ENCODE measurements at places on chromosomes 12 and 14.
A peak's percentile ranks its signal among the peaks of the same experiment; 100 is the strongest.

DNA sequence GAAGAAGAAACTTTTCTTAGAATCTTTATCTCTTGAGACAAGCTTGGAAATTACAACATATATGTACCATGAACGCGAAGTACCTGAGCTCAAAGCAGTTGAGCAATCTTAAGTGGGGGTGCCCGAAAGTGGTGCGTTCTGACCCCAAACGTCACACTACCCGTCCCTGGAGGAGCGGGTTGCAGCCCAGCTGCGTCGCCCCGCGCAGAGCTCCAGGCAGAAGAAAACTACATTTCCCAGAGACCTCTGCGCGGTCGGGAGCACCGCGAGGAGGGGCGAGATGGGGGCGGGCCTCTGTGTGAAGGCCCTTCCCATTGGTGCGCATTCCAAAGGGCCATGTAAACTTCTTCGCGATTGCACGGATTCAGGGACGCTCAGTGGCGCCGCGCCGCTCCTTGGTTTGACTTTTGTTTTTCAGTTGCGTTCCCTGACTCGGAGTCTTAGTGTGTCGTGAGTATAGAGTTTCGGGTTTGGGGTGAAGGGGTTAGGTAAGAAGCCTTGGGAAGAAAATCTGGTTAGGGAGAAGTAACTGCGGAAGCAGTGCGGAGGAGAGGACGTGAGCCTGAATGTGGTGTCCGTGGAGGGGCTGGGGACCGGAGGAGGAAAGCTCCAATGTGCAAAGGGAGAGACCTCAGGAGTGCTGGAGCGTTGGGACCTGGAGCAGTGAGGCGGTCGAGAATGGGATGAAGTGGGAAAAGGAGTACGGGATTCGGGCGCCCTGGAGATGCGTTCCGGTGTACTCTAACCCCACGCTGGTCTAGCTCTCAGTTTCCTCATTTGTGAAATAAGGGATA lies at the start of gene CCDC77:
CCDC77 (plus strand) TSS at position 410 of the 794 bp plus-strand sequence. CDS start 7,740 bp downstream, outside the sequence.
- peak; percentile 92 for DNase-seq

GRCh38 chr14:56709201-56709600 lies 101.1 kb downstream of the OTX2 start:
- no peak for DNase-seq

GRCh38 chr12:129607756-129608155 lies 296.1 kb downstream of the TMEM132D start:
- no peak for DNase-seq

DNA sequence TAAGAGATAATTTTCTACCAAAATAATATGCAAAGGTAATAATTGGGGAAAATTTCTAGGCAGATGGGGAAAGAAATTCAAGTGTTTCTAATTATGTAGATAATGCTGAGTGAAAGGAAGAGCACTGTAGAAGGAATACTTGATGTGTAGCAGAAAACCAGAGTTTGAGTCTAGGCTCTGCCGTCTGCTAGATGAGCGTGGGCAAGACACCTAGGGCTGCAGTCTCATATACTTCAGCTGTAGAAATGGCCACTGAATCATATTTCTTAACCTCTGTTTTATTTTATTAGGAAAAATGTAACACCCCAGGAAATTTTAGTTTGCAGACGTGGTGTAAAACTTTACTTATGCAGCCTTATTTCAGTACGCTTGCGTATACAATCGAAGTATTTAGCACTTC lies 59.8 kb upstream of the SLC38A2 start:
- no peak for DNase-seq

DNA sequence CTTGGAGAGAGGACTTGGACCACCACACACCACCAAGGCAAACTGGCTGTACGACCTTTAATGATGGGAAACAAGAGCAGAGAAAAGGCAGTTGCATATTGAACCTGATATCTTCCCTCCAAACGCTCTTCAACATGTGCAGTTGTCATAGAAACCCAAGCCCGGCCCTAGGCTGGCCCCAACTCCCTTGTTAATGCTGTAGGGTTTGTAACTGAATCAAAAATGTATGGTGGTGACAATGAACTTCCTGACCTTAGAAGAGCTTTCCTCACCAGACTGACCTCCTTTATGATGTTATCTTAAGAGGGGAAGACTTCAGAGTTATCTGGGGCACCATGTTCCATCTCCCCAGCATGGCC lies 12.3 kb downstream of the APOLD1 start:
- no peak for DNase-seq

GRCh38 chr14:35821564-35822411 lies 4.3 kb upstream of the BRMS1L start:
- DNase-seq: peak; percentile 27

DNA sequence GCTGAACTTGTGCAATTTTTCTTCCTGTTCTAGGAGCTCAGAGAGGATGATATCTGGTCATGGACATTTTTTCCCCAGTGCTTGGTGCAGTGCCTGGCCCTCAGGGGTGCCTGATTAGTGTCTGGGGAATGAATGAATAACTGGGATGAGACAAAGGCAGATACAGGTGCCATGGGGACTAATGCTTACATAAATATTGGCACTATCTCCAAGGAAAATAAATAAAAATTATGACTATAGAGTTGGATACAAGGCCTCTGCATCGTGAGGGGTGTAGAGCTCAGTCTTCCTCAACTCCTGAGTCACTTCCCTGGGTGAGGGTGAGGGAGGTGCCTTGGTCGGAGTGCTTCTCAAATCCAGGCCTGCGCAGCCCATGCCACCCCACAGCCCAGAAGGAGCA lies 188.6 kb downstream of the KCNA5 start:
- no peak for DNase-seq

- DNase-seq: no peak
These were observed 79.1 kb upstream of the EGLN3 start for GRCh38 chr14:34029921-34030334.

DNA sequence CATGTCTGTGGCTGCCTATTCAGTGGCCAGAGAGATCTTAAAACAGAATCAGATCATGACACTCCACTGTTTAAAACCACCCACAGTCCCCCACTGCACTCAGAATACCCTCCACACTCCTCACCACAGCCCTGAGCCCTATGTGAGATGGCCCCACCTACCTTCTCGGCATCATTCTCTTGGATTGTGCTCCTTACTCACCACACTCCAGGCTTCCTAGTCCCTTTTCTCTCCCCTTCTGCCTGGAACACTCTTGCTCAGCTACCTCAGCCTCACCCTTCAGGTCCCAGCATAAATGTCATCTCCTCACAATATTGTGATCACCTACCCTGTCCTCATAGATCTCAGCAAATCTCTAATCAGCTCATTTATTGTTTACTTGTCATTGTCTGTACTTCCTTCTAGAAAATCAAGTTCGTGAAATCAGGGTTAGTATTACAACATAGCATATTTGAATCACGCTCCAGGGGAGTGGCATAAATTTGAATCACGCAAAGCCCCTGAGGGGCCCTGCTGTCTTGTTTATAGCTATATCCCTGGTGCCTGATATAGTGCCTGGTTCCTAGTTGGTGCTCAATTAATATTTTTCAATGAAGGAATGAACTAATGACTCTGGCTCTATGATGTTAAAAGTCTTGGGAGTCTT lies 42.8 kb downstream of the SLC35F4 start:
- DNase-seq: no peak

GRCh38 chr14:95635051-95635450 lies 51.2 kb upstream of the TCL1B start:
- no peak for DNase-seq

DNA sequence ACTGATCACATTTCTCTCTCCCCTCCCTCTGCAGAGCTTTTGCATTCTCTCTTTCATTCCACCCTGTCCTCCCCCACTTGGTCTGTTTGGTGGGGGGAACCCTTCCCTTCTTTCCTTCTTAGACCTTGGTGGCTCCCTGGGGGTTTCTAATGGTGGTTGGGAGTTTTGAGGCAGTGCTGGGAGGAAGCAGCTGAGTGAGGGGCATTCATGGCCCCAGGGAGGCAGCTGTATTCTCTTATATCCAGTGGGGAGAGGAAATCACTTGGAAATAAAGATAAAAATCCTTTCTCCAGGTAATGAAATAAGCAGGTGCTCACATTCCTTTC lies 13.3 kb downstream of the NGDN start:
- no peak for DNase-seq

DNA sequence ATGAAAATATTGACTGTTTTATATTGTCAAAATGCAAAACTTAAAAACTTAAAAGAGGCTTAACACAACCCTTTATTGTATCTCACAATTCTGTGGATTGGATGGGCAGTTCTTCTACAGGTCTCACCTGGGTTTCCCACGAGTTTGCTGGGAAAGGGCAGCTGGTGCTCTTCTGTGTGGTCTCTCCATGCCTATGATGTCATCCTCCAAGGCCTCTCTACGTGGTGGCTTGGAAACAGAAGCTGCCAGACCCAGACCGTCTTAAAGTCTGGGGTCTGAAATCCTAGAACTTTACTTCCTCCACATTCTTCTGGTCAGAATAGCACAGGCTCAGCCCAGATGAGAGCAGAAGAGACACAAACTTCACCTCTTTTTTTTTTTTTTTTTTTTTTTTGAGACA lies 36.5 kb upstream of the KICS2 start:
- no peak for DNase-seq

- no peak for DNase-seq
These were observed 214.1 kb downstream of the RPAP3 start for GRCh38 chr12:47491516-47492305.

DNA sequence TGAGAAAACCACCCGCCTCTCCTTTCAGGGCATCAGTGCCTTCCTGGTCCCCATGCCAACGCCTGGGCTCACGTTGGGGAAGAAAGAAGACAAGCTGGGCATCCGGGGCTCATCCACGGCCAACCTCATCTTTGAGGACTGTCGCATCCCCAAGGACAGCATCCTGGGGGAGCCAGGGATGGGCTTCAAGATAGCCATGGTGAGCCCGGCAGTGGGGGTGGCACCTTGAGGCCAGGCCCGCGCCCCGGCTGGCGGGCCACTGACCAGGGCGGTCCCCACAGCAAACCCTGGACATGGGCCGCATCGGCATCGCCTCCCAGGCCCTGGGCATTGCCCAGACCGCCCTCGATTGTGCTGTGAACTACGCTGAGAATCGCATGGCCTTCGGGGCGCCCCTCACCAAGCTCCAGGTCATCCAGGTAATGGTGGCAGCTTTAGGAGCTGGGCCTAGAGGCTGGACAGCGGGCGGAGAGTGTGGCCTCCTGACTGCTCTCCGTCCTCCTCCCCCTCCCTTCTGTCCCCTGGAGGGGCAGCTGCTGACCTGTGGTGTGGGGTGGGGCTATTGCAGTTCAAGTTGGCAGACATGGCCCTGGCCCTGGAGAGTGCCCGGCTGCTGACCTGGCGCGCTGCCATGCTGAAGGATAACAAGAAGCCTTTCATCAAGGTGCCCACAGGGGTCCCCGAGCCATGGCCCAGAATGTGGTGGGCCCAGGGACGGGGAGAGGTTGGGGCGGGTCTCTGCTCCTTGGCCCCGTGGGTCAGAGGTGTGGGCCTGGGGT lies 12.8 kb downstream of the ACADS start:
- DNase-seq: no peak

- DNase-seq: no peak
These were observed 362.2 kb upstream of the DDHD1 start for GRCh38 chr14:53515276-53515675.

DNA sequence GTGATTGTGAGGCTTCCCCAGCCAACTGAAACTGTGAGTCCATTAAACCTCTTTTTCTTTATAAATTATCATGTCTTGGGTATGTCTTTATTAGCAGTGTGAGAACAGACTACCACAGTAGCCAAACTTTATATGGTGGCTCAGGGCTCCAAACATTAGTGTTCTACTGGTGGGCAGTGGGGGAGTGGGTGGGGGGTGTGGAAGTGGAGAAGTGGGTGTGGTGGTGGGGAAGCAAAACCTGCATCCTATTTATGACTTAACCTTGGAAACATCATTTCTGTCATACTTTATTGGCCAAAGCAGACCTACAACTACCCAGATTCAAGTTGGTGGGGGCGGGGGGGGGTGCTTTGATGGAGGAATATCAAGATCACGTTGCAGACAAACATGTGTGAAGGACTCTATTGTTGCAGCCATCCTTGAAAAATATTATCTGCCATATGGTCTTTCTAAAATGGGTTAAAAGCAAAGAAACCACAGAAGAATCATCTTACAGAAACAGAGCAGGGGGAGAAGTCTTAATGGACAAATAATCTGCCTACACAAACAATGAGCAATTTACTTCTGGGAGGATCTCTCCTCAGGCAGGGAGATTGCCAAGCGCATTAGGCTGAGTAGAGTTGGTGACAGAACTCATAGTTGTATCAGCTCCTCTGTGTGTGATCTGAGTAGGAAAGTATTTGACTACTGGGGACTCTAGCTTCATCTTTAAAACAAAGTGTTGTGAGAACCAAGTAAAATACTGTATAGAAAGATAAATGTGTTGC lies 1.4 kb upstream of the PWP1 start:
- no peak for DNase-seq
